ENCODE measurements at places on chromosomes 2 and 18.

- DNase-seq: peak; percentile 15
Observed at GRCh38 chr2:221969087-221969829, 329.5 kb downstream of the PAX3 start.

GRCh38 chr18:75066021-75066880, 142.7 kb downstream of the PTGR3 start:
- DNase-seq: no peak

GRCh38 chr18:80106482-80107051, 2.5 kb upstream of the ADNP2 start:
- DNase-seq: no peak

- no peak for DNase-seq
Observed at GRCh38 chr18:8117006-8117371, 492.2 kb upstream of the RAB12 start.

DNA sequence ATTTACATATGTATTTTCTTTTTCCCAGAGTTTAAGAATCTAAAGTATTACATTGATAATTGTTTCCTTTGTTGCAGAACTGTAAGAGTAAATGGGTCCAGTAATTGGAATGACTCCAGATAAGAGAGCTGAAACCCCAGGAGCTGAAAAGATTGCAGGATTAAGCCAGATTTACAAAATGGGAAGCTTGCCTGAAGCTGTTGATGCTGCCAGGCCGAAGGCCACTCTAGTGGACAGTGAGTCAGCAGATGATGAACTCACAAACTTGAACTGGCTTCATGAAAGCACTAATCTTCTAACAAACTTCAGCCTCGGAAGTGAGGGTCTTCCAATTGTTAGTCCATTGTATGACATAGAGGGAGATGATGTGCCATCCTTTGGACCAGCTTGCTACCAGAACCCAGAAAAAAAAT, 183.8 kb upstream of the STON1 start:
- DNase-seq: no peak
